ENCODE measurements at places on chromosomes 16 and 17. TPM values are rescaled to one million over a fixed set of nuclear protein-coding genes. Genes with fewer than 3 reads are reported as not detected.

GRCh38 chr16:87846705-87847466, 22.4 kb downstream of the SLC7A5 start:
- no peak for DNase-seq

ASPSCR1 gene
- total RNA-seq, result 19.2 TPM

DNA sequence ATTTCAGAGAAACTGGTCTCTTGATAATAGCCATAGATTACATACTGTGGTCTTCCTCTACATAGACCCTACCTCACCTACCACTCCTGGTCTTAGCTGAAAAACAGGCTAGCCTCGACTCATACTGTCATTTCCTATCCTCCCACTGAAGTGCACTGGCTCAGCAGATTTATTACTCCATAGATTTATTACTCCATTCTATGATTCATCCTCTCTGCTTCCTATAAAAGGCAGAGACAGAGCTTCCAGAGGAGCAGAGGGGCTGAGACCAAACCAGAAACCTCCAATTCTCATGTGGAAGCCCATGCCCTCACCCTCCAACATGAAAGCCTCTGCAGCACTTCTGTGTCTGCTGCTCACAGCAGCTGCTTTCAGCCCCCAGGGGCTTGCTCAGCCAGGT, at the start of gene CCL7:
Gene CCL7, plus strand, starts transcription at position 253 of the 400 bp plus-strand sequence. Its CDS starts 70 bp downstream, at position 323.
- no peak for DNase-seq

GSG1L gene
- 0.69 TPM for total RNA-seq

- DNase-seq, result no peak
These were observed 27.2 kb upstream of the IL17C start for GRCh38 chr16:88610909-88611812.

DNA sequence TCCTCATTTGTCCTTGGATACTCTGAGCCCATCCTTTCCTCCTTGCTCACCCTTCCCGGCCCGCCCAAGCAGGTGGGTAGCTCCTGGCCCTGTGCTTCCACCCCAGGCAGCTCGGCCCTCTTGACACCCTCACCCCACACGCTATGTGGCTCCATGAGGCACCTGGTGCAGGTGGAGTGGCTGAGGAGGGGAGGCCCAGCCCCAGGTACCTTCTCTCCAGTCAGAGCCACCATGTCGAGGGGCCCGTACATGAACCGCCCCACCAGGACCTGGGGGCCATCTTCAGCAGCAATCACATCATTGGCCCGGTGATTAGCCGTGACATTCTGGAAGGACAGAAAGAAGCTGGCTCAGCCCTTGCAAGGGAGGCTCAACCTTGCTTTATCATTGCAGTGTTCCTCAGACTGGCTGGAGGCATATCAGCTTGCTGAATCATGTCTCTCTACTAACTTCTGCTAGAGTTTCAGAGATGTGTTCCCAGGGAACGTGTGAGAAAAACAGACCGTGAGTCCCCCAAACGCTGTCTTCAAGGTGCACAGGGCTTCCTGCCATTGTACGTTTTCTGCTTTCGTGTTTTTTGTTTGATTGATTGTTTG, 20.3 kb downstream of the PIMREG start:
- no peak for DNase-seq

WFIKKN1 gene
- total RNA-seq, result 0.20 TPM

ARHGAP44 gene
- total RNA-seq, result 5.7 TPM
